ENCODE measurements at places on chromosomes 13 and 19.

DNA sequence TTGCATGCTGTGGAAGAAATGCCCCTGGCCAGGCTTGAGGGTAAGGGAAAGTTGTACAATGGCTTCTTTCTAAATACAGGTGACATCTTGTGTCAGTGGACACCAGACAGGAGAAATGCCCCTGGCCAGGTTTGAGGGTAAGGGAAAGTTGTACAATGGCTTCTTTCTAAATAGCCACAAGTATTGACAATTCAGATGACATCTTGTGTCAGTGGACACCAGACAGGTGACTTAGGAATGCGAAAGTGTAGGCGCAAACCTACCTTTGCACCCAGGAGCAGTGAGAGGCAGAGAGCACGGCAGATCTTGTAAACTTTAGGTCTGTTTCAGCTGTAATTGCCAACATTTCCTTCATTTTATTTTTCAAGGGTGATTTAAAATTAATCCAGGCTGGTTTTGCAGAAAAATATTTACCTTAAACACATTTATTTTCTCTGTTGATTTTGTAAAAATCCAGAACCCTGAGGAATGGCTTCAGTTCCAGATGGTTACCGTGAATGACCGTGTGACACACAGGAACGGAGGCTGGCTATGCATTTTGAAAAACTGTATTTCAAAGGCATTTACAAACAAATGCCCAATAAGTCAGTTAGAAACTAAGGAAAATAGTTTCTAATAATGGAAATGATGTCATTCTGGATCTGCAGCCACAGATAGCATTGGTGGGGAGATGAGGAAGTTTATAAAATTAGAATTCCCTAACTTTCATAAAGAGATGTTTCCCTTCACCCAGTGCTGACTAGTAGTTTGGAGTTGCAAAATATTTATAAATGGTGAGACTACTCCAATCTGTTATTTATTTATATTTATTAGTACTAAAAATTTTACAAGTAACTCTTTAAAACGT, 34.9 kb downstream of the TNFSF13B start:
- no peak for DNase-seq

- no peak for DNase-seq
These were observed 219.9 kb downstream of the COG6 start for GRCh38 chr13:39875111-39875987.

GRCh38 chr13:38648912-38649311, 38.0 kb upstream of the FREM2 start:
- DNase-seq, result no peak

GRCh38 chr13:20359335-20359734, 127.2 kb upstream of the GJB6 start:
- DNase-seq, result no peak

DNA sequence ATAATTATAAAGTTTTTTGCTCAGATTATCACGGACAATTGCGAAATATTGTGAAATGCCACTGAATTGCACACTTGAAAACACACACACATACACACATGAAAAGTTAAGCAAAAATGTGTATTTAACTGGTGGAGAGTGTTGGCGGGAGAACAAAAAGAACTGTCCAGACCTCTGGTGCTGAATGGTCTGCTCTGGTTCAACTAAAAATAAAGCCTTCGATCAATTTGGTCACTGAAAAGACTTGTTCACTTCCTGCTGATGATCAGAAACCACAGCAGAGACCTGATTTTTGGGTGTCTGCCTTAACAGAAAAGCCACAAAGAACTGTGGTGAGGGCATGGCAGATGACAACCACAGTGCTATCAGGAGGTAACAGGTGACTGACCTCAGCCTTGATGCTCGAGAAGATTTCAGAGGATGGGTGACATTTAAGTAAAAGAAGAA, 4.0 kb upstream of the IGFL1 start:
- no peak for DNase-seq

DNA sequence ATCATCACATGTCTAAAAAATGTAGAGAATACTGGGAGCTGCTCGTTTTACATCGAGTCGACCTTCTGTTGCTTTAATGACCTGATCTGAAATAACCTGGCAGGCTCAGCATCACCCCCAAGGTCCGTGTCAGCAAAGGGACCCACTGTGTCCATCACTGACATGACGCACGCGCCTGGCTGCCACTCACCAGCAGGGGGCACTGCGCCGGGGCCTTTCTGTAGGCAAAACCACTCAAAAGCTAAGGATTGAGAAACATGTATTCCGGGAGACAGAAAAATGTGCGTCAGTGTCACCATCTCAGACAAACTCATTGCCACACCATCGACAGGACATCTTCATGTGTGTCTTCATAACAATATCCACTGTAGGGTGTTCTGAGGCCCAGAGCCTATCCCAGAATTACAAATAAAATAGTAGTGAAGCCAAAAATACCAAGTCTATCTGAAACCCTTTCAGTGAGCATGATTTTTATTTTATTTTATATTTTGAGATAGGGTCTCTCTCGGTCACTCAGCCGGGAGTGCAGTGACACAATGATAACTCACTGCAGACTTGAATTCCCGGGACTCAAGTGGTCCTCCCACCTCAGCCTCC, 130.3 kb upstream of the LSM14A start:
- peak; percentile 36 for DNase-seq

DNA sequence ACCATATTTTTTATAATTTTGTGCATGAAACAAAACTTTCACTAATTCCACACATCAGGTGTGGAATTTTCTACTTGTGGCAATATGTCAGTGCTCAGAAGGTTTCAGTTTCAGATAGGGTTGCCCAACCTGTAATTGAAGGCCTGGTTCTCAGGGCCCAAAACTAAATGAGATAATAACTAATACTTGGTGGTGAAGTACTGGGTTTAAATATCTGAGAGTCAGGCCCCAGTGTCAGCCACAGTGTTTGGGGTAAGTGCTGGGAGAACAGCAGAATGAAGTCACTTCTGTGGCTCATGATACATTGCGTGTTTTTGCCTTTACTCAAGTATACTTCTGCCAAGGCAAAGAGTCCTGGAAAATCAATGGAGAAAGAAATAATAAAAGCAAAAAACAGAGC, 5.6 kb downstream of the SAFB start:
- no peak for DNase-seq

DNA sequence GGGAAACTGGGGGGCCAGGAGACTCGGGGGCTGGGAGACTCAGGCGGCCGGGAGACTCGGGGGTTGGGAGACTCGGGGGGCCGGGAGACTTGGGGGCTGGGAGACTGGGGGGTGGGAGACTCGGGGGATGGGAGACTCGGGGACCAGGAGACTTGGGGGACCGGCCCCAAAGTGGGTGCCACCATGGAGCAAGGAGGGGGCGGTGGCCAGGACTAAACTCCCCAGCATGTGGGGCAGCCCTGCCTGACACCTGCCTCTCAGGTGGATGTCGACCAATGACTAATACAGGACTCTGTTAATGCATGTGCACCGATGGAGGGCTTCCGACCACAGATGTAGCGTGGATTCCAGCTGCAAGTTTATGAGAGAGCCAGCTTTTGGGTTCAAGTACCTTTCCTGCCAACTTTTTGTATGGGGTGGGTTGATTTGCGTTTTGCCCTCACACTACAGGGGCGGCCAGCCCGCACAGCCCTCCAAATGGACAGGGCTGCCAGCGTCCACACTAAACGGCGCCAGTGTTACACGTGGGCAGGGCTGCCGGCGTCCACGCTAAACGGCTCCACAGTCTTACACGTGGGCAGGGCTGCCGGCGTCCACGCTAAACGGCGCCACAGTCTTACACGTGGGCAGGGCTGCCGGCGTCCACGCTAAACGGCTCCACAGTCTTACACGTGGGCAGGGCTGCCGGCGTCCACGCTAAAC, 62.2 kb downstream of the RASA3 start:
- DNase-seq, result no peak

DNA sequence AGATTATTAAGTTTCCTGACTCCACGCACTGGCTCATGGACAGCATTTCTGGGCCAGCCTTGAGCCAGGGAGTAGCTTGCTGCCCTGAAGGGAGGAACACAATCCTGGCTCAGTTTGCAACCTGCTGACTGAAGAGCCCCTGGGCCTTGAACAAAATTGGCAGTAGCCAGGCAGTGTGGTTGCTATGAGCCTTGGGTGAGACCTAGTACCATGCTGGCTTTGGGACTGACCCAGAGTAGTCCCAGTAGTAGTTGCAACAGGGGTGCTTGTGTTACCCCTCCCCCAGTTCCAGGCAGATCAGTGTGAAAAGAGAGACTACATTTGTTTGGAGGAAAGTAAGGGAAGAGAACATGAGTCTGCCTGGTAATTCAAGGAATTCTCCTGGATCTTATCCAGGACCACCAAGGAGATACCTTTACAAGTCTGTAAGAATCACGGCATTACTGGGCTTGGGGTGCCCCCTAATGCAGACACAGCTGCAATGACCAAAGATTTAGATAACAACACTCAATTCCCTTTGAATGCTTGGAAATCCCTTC, 22.0 kb downstream of the ITGBL1 start:
- peak; percentile 63 for DNase-seq

DNA sequence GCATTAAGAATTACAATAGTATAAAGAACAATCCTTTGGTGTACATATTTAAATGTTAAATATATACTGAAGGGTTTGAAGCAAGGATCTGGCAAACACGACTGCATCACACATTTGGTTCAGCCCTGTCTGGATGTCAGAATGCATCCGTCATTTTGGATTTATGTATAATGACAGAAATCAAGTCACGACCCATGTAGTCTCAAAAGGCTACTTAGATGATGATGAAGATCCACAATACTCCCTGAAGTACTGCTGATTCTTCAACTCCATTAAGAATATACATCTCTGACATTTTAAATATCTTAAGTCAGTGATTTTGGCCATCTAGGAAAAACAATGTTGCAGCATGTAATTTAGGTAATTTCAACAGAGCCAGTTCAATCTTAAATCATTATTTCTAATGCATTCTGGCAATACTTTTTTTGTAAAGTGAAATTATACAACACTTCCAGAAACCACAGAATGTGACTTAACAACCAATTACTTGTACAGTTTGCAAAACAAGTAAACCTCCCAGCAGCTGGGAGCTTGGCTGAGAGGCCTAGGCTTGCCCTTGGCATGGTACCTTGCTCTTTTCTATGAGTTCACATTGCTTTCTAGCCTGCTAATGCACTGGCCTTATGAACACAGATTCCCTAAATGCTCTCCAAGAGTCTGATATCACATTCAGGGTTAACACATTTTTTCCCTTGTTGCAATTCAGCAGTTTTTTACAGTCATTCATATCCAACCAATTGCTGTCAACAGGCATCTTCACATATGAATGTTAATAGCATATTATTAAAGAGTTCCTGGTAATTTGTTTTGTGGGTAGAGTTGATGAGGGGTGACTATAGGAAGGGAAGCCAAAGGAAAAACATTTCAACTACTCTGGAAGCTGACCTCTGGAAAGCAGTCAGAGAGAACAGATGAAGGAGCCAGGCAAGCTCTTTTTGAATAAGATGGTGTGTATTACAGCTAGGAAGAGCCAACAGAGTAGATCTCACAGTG, 175.2 kb downstream of the ENOX1 start:
- DNase-seq, result no peak

GRCh38 chr13:41383386-41383785, 72.3 kb downstream of the NAA16 start:
- DNase-seq, result no peak

Data from hippocampal formation (tissue), 2 donors.